ENCODE measurements at places on chromosomes 4 and X.

GRCh38 chrX:50622751-50623150, 152.1 kb upstream of the DGKK start:
- no peak for DNase-seq

DNA sequence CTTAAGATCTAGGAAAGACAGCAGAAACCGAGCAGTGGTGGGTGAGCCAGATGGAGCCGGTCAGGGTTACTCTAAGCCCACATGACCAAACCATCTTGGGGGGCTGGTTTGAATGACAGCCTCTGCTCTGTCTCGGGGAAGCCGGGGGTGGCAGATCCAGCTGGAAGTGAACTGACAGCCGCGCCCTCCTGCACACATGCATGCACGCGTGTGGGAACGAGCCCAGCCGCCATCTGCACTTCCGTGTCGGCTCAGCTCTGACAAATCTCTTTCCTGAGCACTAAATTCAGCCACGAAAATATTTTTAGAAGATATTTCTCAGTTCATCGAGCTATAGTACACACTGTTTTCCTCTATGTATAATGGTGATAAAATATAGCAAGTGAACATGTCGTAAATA, 115.5 kb downstream of the DCTD start:
- DNase-seq: no peak

GRCh38 chrX:40101430-40101802, 3.7 kb upstream of the BCOR start:
- DNase-seq: no peak

DNA sequence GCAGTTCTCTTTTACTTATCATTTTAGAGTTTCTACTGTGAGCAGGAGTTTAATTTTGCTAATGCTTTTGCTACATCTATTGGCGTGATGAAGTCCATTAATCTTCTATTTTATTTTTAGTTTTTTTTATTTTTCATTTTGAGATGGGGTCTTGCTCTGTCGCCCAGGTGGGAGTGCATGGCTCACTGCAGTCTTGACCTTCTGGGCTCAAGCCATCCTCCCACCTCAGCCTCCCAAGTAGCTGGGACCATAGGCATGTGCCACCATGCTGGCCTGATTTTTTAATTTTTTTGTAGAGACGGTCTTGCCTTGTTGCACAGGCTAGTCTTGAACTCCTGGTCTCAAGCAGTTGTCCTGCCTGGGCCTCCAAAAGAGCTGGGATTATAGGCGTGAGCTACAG, 9.4 kb downstream of the ZFX start:
- no peak for DNase-seq

- no peak for DNase-seq
These were observed 46.8 kb downstream of the TMEM165 start for GRCh38 chr4:55442541-55442940.

DNA sequence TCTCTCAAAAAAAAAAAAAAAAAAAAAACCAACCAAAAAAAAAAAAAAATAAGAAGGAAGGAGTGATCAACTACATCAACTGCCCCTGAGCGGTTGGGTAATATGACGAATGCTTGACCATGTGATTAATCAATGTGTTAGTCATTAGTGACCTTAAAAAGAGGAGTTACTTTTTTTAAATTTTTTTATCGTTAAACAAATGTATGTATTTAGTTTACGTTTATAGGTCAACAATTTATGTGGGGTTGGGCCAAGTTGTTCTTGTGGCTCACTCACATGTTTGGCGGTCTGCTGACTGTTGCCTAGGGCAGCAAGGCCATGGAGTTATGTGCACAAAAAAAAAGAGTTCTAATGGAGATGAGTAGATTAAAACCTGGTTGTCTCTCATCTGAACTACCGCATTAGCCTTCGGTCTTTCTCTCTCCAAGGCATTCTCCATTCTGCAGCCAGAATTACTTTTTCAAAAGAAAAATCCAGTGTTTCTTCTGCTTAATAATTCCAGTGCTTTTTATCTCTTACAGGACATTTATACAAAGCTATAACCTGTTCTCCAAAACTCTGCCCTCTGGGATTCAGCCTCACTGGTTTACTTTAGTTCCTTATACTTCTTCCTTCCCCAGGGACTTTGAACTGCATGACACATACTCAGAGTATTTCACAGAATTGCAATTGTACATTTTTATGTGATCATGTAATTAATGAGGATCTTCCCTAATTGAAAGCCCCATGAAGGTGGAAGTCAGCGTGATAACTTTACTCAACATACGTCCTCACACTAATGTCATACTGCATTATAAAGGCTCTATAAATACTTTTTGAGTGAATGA, 505.5 kb downstream of the ANKRD50 start:
- DNase-seq: no peak

- no peak for DNase-seq
These were observed 114.9 kb downstream of the SPOCK3 start for GRCh38 chr4:167119392-167119791.

- DNase-seq: no peak
These were observed 76.0 kb downstream of the NR3C2 start for GRCh38 chr4:148366251-148366650.

All from GM10248 (cell line).